ENCODE measurements at places on chromosomes 16 and 17.

GRCh38 chr17:57257195-57257894, 1.0 kb downstream of the MSI2 start:
- no peak for DNase-seq

DNA sequence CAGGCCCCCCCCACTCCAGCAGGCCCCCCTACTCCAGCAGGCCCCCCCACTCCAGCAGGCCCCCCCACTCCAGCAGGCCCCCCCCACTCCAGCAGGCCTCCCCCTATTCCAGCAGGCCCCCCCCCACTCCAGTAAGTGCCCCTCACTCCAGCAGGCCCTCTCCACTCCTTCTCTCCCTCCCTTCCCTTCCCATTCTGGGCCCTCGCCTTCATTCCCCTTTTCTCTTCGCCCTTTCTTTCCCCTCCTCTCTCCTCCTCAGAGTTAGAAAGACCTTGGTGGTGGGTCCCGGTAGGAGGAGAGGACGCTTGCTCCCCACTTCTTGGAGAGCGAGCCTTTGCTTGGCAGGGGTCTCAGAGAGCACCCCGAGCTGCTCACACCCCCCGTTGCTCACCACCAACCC, 177.0 kb upstream of the TNRC6C start:
- no peak for DNase-seq

DNA sequence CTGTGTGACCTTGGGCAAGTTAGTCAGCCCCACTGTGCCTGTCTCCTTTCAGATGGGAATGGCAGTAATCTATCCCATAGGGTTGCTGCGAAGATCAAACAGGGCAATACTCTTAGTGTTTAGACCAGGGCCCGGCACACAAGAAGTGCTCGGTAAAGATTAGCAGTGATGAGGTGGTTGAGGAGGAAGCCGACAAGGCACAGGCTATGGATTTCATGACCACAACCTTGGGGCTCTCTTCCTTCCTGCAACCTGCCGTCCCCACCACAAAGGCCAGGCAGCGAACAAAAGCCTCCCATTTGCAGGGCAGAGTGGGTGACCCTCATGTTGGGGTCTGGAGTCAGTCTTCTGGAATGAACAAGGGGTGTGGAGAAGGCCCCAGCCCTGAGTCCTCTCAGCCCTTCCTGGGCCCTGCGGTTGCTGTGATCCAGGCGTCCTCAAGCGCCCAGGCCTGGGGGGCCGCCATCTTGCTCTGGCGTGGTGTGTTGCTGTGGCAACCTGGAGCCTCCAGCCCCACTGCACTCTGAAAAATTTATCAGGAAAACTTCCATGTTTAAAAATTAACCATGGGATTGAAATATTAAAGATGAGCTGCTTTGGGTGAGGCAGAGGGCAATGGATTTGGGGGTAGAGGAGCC, 9.8 kb downstream of the ADAM11 start:
- no peak for DNase-seq

GRCh38 chr17:28597606-28598383, 1.0 kb downstream of the SPAG5 start:
- no peak for DNase-seq

DNA sequence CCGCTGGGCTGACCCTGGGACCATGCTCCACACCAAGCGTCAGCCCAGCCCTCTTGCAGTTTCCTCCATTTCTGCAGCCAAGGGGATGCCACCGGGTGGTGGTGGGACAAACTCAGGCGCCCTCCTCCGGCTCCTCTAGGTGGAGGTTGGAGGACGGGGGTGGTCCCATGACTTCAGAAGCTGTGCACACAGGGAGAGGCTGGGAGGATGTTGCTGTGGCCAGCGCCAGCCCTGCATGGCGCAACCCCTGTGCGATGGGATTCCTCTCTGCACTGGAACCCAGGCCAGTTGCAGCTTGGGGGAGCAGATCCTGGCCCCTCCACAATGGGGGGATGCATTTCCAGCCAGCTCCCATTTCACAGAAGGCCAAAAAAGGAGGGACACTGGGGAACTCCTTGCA, 246.5 kb downstream of the C16orf95 start:
- DNase-seq = no peak

DNA sequence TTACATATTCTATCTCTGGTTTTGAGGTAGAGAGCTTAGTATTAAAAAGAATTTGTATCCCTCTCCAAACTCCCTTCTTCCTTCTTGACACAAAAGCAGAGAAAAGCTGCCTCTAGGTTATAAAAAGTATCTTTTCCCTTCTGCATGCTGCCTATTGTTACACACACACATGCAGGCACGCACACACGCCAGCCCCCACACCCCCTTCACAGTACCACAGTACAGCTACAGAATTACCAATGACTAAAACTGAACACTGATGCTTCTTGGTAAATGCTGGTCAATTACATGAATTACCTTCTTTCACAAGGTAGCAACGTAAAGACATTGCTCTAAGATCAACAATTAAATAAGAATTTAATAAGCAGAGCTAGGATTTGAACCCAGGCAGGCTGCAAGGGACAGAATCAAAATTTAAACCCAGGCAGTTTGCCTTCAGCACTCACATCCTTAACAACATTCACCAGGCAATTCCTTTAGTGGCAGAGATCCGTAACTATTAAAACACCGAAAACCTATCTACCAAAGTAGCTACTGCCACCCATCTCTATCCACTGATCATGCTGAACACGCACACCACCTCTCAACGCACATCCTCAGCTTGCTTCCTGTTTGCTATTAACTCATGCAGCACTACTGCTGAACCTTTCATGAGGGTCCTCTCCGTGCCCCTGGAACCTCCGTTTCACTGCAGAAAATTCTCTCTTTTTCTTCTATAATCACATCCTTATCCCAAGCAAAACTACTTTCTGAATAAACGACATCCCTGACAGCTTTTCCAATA, 37.8 kb downstream of the YWHAE start:
- DNase-seq = no peak

- no peak for DNase-seq
These were observed 7.5 kb upstream of the OR1F1 start for GRCh38 chr16:3180445-3180878.

DNA sequence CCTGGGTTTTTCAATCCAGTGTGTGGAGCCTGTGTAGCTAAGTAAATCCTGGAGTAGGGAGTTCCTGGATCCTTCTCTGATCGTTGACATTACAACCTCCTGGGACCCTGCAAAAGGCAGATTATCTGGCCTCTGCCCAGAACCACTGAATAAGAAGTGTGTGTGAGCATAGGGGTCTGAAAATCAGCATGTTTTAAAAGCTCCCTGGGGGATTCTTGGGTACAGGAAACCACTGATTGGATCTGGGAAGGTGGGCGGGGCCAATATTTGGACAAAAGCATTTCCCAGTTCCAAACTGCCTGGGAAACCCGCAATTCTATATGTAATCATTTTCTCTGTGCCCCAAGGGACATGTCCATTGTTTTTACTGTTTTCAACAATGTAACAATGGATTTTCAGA, 27.2 kb upstream of the BEAN1 start:
- DNase-seq = no peak
